ENCODE measurements at places on chromosomes 2 and 18. TPM values are rescaled to one million over a fixed set of nuclear protein-coding genes. Genes with fewer than 3 reads are reported as not detected.

Gene L3MBTL4
- total RNA-seq = not detected

Gene SERPINB3
- not detected for total RNA-seq

Gene RUFY4
- total RNA-seq = not detected

Gene PDCD1
- total RNA-seq = not detected

Gene IGFBP5
- total RNA-seq = 0.14 TPM

Gene PLGLB2
- 0.16 TPM for total RNA-seq

Gene DCTN1
- total RNA-seq = 104 TPM

Gene CHRNG
- total RNA-seq = not detected

Gene VIT
- total RNA-seq = not detected

Measured in A549 treated with RU486 at 1 μM for 4 hours (cell line).